ENCODE measurements at places on chromosomes 2 and 18.

GRCh38 chr2:54704688-54705605, 18.5 kb upstream of the EML6 start:
- peak; percentile 34 for DNase-seq

DNA sequence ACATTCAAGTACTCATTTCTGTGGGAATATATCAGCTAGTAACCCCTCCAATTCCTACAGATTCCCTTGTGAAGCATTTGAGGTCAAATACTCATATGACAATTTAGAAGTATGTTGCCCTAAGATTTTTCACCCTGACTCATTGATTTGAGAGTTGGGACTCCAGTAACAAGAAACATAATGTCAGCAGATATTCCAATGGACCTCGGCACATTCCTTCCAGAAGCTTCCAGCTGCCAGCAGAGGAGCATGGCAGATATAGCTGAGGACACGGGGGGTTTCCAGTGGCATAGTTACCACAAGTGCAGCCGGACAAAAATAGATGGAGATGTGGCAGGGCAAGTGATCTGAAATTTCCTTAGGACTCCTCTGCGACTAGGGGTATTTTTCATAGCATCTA, 101.9 kb upstream of the ARHGAP28 start:
- DNase-seq: no peak

DNA sequence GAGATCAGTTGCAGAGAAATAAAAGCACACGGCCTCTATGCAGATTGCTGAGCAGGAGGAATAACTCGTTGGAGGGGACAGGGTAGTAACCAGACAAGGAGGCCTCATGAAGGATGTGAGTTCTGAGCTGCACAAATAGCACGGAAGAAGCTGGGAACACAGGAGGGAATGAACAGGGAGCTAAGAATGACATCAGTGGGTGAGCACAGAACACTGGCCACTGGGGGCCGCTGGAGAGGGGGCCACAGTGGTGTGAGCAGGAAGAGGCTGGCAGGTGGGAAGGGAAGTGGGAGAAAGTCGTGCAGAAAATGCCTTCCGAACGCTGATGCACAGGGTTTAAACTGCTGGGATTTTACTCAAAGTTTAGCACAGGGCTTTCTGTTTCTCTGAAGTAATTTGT, 61.0 kb downstream of the ZAP70 start:
- DNase-seq: no peak

GRCh38 chr2:175817221-175817620, 184.8 kb downstream of the LNPK start:
- DNase-seq: no peak
